ENCODE measurements at places on chromosomes 7 and 10.

DNA sequence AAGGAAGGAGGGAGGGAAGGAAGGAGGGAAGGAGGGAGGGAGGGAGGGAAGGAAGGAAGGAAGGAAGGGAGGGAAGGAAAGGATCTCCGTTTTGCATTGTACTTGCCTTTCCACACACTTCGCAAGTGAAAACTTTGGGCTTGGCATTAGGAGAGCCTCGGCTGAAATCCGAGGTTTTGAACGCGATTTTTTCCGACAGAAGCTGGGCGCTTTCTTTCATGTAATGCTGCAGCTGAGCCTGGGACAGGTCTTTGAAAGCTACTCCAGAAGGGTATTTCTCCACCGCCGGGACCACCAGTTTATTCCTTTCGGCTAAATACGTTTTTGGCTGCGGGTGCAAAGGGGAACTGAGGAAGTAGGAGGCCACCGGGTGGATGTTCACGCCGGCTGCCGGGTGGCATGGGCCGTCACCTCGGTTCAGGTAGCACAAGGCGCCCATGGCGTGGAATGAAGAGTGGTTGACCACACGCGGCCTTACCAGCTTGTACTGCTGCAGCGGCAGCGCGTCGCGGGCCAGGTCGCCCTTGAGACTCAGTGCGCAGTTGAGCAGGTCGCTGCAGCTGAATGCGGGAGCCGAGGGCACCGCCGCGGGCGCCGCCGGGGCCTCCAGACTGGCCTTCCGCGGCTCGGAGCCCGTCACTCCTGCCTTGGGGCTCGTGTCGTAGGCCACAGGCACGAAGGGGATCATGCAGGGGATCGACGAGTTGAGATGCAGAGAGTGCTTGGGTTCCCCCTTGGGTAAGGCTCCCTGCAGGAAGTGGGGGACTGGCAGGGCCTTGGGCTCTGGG, 825 bp downstream of the FEZF1 start:
- DNase-seq, result no peak

DNA sequence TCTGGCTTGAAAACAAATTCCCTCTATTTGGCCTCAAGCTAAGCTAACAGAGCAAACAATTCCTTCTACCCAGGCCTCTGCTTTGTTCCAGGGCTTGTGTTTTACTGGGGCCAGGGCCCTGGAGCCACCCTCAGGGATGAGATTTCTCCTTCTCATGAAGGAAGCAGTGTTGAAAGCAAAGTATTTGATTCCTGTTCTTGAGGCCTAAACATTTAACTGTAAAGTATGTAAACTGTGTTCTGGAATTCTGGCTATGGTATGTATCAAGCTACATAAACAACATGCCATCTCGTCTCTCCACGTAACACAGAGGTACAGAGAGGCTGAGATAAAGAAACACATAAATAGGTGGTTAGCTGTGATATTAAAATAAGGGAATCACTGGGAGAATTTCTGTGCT, 81.8 kb downstream of the HERPUD2 start:
- DNase-seq, result no peak

GRCh38 chr10:87600581-87600980, 59.1 kb upstream of the PAPSS2 start:
- DNase-seq, result no peak

GRCh38 chr10:51073453-51074237, 642 bp upstream of the PRKG1 start:
- DNase-seq, result no peak

DNA sequence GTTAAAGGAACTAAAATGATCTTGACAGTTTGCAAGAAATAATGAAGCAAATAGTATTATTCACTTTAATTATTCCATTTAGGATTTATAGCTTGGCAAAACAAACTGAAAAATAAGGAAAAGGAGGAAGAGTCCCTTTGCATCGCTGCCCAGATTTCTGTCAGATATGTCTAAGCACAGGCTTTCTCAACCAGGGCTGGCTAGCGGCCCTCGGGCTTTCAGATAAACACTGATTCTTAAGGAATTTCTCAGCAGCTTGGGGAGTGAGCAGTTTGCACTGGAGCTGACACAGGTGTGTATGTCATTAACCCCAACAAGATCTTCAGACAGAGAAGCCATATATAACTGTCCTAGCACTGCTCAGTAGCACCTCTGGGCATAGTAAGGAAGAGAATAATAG, 47.9 kb upstream of the SEMA3D start:
- no peak for DNase-seq

GRCh38 chr7:73682745-73683055, 553 bp downstream of the DNAJC30 start:
- DNase-seq, result no peak

- peak; percentile 62 for DNase-seq
Measured at GRCh38 chr10:43202224-43202656, 64.0 kb downstream of the CSGALNACT2 start.

- no peak for DNase-seq
Measured at GRCh38 chr7:155344270-155344617, 46.6 kb downstream of the INSIG1 start.

DNA sequence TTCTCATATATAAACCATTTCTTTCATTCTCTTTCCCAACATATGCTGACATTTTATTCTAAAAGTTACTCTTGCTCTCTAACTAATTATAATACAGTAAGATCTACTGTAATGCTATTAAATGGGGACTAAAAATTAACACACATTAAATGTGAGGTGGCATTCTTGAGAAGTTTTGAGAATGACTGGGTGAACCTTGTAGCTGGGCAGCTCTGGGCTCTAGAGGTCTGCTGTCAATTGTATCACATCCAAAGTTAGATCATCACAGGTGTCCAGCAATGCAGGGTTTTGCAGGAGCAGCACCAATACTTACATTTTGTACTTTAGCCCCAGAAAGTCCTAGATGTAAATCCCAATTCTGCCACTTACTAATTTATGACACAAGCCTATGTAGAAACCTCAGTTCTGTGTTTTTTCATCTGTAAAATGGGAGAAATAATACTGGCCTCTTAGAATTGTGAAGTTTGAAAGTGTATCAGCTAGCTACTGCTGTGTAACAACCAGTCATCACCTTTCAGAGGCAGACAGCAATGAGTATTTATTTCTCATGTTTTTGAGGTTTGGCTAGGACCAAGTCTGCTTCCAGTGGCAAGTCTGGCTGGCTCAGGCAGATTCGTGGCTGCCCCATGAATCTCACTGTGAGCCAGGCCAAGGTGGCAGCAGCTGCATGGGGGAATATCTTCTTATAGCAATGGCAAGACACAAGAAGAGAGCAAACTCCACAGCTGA, 79.6 kb upstream of the EMX2 start:
- DNase-seq, result no peak

DNA sequence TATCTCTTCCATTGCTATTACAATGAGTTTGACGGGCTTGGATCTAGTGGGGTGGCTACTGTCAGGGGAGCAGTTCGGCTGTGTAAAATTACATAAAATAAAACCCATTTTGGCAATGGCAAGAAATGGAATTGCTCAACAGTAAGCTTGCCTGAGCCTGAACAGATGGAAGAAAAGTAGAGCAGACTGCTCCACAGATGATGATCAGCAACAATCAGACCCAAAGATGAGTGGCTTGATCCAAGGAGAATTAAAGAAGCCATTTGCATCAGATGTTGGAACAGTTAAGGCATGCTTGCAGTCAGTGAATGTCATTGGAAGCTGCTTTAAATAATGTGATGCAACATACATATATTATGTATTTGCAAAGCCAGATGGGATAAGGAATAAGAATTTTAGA, 256.6 kb upstream of the SMIM30 start:
- no peak for DNase-seq

DNA sequence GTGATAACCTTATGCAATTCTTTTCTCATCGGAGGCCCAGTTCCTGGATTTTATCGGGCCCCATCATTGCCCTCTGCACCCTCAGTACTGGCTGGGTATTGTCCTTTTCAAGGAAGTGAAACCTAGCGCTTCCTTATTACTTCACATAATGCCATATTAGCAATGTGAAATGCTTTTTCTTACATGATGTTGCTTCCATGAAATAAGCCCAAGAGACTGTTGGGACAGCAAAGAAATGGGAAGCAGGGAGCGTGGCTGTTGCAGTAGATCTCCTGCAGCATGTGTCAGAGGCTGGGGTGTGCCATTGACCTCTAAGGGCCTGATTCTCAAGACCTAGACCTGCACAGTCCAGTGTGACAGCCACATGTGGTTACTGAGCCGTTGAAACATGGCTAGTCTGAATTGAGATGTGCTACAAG, 8.1 kb downstream of the CHN2 start:
- DNase-seq, result no peak

DNA sequence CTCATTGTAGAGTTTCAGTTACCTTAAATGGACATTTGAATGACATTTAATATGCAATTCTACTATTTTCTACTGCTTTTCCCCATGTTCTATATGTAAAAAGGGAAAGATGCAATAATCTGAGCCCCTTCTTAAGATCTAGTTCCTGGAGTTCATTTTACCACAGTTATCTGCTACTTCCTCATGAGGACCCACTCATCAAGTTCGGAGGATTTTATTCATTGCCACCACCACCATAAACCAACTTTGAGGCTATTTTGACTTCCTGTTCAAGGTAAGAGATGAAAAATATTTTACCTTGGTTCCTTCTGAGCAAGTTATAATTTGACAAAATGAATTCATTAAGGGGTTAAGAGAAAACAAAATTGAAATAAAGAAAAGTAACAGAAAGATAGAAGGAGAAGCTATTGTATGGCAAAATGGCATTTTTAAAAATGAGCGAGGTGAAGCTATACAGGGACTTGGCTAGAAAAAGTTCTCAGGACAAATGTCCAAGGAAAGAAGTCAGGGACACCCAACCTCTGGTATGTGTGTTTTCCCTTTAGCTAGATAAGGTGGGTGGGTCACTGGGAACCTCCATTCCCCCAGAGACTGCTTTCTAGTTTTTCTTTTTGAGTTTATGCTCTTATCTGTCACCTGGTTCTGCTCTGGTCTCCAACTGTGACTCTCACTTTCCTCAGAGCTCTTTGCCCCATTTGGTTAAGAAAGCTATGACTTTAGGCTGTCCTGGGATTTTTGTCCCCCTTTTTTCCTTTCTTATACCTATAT, 14.9 kb upstream of the FAM3C start:
- no peak for DNase-seq

- no peak for DNase-seq
Measured at GRCh38 chr7:135366843-135367508, 133.3 kb downstream of the STRA8 start.

- no peak for DNase-seq
Measured at GRCh38 chr7:20408467-20408826, 77.7 kb downstream of the ITGB8 start.

DNA sequence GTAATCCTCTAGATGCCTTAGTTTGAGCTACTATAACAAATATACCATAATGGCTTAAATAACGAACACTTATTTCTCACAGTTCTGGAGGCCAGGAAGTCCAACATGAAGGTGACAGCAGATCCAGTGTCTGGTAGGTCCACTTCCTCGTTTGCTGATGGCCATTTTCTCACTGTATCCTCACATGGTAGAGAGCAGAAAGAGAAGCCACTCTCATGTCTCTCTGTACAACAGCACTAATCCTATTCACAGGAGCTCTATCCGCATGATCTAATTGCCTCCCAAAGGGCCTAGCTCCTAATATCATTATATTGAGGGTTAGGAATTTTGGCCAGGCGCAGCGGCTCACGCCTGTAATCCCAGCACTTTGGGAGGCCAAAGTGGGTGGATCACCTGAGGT, 10.2 kb downstream of the HIBADH start:
- DNase-seq, result no peak

DNA sequence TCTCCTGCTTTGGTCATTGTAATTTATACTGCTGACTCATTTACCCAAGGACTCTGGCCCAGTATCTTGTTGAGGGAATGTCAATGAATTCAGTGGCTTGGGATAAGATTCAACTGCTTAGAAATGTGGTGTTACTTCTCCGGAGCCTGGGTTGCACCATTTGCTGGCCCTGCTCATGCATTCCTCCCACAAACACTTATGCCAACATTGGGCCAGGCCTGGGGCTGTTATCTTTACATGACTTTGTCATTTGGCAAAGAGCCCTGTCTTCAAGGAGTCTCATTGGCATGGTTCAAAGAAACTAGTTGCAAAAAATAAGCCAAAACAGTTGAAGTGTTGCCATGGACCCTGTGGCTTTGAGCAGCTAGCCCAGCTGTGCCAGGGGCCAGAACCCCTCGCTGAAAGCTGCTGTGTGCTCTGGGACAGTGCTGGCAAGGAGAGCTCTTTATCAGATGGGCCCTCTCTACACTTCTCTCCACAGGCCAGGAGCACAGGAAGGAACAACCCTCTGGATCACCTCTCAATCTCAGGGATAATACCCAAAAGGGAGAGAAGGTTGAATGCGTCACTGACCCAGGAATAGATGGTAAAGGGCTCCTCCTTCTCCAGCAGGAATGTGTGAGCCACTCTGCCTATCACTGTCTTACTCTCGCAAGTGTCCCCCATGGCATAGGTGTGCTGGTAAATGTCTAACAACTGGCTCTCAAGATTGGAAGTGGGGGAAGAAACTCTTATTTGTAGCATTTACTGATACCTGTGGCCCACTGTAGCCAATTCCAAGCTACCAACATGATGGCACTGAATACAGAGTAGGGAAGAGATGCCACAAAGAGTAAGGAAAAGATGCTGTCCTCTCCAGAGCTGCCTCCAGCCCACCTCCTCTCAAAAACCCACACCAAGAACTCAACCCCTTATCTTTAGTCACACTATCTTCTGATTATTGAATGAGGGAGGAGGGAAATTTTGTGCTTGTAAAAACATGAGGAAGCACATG, 23.5 kb upstream of the PDE1C start:
- no peak for DNase-seq

DNA sequence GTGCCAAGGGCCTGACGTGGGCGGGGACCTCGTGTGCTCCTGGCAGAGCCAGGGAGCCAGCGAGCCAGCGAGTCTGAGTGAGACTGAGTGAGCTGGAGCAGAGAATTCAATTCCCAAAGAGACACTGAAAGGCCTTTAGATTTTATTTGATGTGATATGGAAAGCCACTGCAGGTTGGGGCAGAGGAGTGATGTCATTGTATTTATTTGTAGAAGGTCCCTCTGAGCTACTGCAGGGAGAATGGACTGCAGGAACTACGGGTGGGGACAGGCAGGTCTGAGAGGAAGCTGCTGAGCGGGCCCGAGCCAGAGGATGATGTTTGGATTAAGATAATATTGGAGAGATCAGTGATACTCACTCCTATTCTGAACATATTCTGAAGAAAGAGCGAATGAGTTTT, 445.8 kb upstream of the ANKRD30A start:
- DNase-seq, result no peak

- DNase-seq, result no peak
Measured at GRCh38 chr7:53095731-53096501, 60.5 kb downstream of the POM121L12 start.

GRCh38 chr7:42085531-42085930, 151.5 kb downstream of the GLI3 start:
- DNase-seq, result no peak

DNA sequence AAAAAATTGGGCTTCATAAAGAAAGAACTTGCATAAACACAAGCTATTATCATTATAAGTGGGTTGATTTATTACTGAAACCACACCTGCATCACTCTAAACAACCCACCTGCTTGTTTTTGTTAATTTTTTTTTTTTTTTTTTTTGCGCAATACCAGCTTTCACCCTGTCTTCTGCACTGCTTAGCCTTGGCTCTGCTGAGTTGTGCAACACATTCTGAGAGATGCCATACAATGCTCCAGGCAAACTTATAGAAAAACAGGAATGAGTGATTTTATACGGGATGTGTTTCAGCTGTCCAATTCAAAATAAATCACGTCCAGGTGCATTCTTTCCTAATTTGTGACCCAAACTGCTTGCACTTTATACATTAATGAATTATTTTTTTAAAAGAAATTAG, 923.6 kb downstream of the GATA3 start:
- DNase-seq, result no peak

Measured in CD4-positive, alpha-beta T cell treated with Interleukin-12 subunit alpha and Interleukin-12 subunit beta, for 1 hour (primary cell).